ENCODE measurements at places on chromosomes 5 and 9.

DNA sequence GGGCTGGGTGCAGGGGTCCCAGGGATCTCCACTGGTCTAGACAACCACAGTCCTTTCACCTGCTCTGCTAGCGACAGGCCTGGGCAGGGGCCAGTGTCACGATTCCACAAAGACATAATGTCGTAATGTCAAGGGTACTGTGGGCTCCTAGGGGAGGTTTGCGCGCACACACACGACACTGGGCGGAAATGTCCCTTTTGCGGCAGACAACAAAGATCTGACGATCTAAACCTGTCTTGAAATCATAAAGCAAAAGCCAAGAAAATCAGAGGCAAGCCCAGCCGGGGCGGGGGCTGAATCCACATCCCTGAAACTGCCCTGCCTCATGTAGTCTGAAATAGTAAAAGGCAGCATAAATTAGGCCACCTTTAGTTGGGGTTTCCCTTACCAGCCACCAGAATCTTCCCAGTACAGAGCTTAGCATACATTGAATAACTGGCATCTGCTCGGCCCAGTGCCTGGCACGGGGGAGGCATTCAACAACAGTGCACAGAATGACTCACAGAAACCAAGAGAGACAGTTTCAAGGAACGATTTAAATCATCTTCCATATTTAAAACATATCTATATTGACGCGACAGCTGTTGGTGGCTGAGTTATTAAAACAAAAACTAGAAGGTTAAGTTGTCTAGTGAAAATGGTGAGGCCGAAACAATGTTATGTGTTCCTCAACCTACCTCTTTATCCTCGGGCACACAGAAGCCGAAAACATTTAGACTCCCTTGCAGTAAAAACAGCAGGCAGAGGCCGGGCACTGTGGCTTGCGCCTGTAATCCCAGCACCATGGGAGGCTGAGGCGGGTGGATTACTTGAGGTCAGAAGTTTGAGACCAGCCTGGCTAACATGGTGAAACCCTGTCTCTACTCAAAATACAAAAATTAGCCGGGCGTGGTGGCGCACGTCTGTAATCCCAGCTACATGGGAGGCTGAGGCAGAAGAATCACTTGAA is 151.0 kb downstream of the MYO10 start:
- peak; percentile 1 for DNase-seq

GRCh38 chr9:68951879-68952659 is 61.8 kb downstream of the PRKACG start:
- DNase-seq, result no peak

DNA sequence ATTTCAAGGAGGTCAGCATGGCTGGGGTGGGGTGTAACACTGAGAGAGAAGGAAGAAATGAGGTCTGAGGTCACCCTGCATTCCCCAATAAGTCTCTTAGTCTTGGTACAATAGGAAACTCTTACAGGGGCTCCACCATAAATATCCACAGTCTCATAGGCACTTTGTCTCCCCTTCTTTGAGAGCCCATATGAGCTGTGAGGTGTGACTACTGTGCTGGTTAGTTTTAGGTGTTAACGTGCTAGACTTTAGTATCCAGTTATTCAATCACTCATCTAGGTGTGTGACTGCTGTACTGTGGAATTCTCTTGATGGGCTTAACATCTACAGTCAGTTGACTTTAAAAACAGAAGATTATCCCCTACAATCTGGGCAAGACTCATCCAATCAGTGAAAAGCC is 378.1 kb upstream of the RFX3 start:
- DNase-seq, result no peak

DNA sequence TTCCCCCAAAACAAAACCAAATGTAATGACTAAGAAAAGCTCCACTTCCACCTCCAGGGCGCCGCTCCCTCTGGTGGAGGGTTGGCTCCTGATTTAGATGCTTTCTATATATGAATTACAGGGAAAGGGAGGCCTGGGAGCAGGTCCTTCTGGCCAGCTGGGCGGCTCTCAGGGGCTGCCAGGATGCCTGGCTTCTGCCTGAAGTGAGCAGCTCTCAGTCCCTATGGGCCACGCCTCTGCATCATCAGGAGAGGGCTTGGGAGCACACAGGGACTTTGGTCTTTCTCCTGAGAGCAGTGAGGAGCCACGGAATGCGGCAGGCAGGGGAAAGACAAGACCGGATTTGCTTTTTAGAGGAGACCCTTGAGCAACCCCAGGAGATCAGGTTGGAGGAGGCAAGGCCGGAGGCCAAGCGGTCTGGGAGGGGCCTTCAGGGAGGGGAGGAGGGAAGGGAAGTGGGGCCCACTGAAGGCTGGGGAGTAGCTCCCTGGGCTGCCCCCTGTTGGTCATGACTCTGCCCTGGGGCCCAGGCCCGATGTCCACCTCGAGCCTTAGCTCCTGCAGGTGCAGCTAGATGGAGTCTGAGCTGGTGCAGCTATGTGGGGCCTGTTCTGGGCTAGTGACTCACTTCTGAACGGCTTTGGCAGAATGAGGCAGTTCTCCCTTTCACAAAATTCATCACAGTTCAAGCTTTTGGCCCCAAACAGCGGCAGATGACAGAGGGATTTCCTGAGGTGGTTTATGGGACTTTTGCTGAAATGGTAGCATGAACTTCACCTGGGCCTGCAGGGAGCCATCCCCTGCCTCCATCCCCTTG is 11.3 kb upstream of the GRHPR start:
- no peak for DNase-seq

DNA sequence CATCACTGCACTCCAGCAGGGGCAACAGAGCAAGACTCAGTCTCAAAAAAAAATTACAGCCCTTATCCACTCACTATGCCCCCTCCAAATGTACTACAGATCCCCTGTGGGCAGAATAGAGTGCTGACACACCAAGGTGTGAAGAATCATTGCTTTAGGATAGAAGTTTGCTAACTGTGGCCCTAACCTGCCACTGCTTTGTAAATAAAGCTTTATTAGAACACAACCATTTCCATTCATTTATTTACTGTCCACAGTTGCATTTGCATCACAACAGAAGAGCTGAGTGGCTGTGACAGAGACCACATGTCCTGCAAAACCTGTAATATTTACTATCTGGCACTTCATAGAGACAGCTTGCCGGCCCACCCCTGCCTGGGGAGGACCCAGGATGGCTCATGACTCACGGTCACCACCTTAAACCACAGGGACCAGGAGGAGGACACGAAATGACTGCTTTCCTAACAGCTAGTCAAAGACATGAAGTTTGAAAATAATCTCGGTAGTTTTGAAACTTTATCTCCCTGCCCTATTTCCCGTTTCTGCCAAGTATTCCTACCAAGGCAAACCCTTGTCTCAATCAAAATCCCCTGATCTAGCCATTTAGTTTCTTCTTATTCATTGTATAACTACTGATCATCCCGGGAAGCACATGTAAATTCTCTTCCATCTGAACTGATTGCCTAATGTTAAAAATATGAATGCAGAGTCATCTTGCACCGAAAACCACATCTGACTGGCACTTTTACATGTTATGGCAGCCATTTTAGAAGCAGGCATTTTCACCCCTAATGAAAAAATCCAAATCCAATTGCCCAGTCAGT is 206.1 kb downstream of the SLIT3 start:
- no peak for DNase-seq

GRCh38 chr9:36789886-36790285 is 217.2 kb downstream of the MELK start:
- DNase-seq, result no peak

GRCh38 chr9:92100237-92100911 is 14.8 kb downstream of the SPTLC1 start:
- no peak for DNase-seq

GRCh38 chr5:115170929-115171510 is 1.3 kb upstream of the TRIM36 start:
- DNase-seq, result no peak

DNA sequence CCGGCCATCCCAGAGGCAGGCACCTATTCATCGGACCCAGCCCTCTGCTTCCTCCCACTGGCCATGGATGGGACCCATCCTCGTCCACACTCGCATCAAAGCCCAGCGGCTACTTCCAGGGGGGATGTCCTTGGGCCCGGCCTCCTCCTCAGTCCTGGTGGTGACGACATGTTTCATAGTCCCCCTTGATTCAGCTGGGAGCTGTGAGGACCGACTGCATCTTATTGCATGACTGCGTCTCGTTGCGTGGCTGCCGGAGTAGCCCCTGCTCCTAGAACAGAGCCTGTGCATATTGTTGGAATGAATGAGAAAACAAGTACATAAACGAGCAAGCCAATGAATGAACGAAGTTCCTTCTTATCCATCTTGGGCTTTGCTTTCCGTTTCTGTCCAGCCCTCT is 12.8 kb downstream of the NCS1 start:
- DNase-seq, result no peak

GRCh38 chr5:149417711-149418368 is 38.7 kb upstream of the IL17B start:
- DNase-seq, result no peak

- DNase-seq, result no peak
Measured at GRCh38 chr9:78826527-78826926, 529.6 kb downstream of the PSAT1 start.

- no peak for DNase-seq
Measured at GRCh38 chr5:140563596-140563995, 802 bp downstream of the APBB3 start.

DNA sequence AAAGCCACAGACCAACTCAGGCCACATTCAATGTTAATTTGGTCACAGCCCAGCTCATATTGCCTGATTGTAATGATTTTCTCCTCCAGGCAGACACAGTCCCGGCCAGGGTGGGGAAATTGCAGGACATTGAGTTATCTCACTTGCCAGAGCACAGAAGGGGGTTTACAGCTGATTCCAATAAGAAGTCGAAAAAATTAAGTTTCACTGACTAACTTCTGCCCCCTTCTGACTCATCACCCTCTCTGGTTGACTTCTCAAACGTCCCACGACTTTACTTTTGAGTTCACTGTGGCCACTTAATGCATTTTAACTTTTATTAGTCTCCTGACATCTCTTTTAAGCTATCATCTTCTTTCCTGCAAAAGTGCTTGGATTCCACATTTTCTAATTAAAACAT is 321.4 kb upstream of the WWC1 start:
- no peak for DNase-seq

All from activated CD4-positive, CD25-positive, alpha-beta regulatory T cell treated with anti-CD3 and anti-CD28 coated beads, Interleukin-2, amount 50 U/mL, for 16 hours (primary cell).